ENCODE measurements at places on chromosomes 3 and 15.

- no peak for DNase-seq
Observed at GRCh38 chr3:11510001-11510340, 133.7 kb downstream of the VGLL4 start.

- DNase-seq = no peak
Observed at GRCh38 chr3:37773471-37773870, 88.2 kb upstream of the CTDSPL start.

DNA sequence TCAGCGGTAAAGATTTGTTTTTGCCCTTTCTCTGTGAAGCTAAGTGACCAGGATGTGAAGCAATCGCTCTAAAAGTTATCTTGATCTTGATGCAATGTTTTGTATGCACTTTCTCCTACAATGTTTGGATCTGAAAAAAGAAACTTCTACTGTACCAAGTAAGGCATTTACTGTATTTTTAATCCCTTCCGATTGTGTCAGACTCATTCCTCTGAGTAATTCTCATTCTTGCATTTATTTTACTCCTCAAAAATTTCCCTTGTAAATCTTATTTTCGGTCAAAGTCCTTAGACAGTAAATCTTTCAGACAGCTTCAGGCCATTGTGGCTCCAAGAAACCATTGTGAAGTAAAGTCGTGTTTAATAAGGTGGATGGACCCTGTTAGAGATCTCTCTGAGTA lies 141.9 kb downstream of the TP63 start:
- no peak for DNase-seq

DNA sequence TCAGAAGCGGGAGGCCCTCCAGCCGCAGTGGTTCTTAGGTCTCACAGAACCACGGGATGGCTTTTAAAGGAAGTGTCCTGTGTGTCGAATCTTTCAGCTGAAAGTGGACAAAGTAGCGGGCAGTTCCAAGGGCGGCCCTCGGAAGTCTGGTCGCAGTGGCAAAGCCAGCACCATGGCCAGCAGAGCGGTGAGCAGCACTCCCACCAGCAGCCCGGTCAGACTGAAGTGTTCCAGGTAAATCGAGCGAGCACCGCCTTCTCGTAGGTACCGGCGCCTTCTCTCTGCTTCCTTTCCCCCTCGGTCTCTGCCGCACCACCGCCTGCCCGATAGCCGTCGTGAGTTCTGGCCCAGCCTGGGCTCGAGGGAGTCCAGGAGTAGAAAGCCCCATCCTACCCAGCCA lies 103.6 kb upstream of the ABHD17C start:
- no peak for DNase-seq

DNA sequence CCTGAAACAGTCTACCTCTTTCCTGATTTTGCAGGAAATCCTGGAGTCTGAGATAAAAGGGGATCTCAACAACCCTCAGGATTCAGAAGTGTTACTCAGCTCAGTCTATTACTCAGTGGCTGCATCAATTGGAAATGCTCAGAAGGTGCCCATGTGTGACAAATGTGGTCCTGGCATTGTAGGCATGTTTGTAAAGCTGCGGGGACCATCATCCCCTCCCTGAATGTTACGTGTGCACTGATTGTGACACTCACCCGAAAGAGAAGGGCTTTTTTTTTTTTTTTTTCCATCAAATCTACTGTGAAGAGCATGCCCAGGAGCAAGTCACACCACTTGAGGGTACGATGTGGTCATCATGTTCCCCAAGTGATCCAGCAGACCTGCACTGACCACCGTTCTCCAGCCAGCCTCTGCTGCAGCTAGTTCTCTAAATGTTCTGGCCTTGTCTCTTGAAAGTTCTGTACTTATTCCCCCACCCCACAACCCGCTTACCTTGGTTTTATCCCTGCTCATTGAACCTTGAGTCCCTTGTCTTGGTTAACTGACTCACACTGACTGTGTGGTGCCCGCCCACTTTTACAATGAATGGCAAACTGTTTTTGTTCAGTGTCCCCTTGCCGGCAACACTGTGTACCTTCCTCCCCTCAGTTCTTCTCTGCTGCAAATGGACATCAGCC lies 19.8 kb downstream of the ST3GAL6 start:
- no peak for DNase-seq

DNA sequence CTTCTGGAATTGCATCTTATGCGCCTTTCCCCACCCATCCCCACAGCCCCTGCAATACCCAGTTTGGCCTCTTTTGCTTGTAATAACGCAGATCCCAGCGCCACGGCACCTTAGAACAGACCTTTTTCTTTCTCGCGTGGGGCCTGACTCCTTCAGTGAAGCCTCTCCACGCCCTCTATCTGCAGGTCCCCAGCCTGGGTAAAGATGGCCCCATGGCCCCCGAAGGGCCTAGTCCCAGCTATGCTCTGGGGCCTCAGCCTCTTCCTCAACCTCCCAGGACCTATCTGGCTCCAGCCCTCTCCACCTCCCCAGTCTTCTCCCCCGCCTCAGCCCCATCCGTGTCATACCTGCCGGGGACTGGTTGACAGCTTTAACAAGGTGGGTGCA lies 594 bp downstream of the CRELD1 start:
- DNase-seq = no peak

GRCh38 chr3:99645277-99646106 lies 7.1 kb downstream of the COL8A1 start:
- no peak for DNase-seq
